Ureter (tissue), 1 donor: ENCODE measurements at places on chromosomes 7 and 10.

GRCh38 chr10:71984809-71985388 is 20.7 kb downstream of the CHST3 start:
- no peak for DNase-seq

DNA sequence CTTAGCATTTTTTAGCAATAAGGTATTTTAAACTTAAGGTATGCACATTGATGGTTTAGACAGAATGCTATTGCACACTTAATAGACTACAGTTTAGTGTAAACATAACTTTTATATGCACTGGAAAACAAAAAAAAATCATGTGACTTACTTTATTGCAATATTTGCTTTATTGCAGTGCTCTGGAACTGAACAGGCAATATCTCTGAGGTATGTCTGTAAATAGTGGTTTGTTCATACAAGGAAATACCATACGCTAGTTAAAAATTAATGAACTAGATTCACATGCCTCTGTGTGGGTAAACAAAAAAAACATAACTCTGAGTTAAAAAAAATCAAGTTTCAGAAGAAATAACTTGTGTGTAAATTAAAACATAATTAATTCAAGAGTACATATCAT is 479.0 kb upstream of the MKI67 start:
- no peak for DNase-seq

DNA sequence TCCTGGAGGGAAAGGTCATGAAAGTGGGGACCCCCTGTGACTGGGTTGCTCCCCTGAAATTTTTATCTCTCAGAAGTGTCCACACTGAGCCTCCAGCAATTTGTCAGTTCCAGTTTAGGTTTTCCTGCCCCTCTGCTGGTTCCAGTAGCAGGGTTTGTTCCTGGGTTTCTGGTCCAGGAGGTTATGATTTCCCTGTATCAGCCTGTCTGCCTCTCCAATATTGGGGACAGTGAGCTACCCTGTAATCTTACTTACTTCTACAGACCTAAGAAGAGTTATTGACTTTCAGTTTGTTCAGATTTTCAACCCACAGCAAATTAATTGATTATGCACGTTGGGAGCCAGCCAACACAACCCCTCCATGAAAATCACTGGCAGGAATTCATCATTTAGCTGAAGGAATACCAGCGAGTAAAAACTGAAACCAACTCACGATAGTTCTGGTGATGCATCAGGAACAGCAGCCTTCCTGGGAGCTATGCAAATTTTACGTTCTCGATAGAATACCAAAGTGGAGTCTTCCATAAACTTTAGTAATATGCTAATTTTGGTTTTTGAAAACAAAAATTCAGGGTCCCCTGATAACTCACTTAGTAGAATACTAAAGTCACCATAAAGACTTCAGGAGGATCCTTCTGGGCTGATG is 31.3 kb upstream of the IL15RA start:
- no peak for DNase-seq

DNA sequence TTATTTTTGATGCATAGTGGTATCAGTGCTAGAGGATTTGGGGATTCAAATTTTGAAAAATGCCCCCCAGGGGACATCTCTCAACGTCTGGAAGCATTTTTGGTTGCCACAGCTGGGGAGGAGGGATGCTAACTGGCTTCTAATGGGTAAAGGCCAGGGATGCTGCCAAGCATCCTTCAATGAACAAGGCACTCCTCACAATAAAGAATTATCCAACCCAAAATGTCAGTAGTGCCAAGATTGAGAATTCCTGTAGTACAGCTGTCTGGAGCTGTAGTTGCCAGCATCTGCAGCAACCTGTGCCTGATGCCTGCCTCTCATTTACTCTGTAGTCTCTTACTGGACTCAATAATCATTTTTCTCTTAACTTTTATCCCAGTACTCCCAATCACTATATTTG is 53.5 kb downstream of the SEPTIN7 start:
- no peak for DNase-seq

DNA sequence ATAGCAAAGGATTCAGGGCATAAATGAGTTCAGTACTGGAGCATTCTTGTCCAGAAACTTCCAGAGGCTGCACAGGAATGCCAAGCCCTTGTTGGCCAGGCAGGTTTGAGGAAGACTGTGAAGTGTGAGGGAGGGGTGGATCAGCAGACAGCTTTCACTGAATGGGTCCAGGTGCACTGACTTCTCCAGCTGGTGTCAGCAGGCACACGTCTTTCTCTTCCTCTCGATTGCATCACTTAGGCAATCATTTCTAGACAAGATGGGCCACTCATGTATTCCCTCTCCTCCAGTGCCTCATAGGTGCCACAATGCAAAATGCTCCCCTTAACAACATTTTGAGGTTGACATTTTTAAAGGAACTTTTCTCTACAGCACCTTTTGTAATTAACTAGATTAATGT is 15.6 kb upstream of the PLEKHS1 start:
- DNase-seq = no peak

- no peak for DNase-seq
Observed at GRCh38 chr7:2032030-2032875, 200.5 kb downstream of the MAD1L1 start.

DNA sequence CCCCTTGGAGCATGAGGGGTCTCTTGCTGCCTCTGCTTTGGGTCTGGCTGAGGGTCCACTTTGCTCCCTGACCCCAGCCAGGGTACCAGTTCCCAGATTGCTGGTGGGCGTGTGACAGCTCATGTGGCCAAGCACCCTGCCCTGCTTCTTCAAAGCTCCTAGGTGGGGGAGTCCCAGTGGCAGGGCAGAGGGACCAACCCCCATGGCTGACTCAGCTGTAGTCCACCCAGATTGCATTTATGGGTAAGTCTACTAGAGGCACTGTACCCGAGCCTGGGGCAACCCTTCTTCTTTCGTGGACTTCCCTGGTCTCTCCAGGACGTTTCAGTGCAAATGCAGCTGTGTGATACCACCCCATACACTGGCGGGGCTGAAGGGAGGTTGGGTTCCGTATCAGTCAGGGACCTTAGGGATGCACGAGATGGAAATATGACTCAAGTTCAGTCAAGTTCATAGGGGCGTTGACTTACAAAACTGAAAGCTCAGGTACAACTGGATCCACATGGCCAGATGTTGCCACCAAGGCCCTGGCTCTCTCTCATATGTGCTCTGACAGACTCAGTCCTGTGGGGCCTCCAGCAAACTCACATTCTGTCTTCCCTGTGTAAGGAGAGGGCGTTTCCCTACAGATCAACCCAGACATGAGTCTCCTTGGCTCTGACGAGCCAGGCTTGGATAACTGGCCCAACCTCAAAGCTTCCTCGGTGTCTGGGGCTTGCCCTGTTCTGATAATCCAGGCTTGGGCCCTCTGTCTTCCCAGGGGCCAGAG is 13.6 kb downstream of the PTPRE start:
- DNase-seq = no peak

DNA sequence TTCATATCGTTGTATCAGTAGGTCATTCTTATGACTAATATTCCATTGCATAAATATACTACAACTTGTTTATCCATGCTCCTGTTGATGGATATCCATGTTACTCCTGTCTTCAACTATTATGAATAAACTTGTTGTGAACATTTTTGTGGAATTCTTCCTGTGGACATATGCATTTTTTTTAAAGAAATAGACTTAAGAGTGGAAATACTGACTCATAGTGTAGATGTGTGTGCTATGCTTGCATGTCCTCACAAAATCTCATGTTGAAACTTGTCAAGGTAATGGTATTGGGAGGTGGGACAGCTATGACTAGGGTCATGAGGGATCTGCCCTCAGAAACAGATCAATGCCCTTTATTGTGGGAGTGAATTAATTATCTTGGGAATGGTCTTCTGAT is 240.5 kb upstream of the PRSS58 start:
- no peak for DNase-seq

- DNase-seq = no peak
Observed at GRCh38 chr7:56099653-56100052, 6.6 kb downstream of the CHCHD2 start.
